ENCODE measurements at places on chromosomes 2 and 18.

DNA sequence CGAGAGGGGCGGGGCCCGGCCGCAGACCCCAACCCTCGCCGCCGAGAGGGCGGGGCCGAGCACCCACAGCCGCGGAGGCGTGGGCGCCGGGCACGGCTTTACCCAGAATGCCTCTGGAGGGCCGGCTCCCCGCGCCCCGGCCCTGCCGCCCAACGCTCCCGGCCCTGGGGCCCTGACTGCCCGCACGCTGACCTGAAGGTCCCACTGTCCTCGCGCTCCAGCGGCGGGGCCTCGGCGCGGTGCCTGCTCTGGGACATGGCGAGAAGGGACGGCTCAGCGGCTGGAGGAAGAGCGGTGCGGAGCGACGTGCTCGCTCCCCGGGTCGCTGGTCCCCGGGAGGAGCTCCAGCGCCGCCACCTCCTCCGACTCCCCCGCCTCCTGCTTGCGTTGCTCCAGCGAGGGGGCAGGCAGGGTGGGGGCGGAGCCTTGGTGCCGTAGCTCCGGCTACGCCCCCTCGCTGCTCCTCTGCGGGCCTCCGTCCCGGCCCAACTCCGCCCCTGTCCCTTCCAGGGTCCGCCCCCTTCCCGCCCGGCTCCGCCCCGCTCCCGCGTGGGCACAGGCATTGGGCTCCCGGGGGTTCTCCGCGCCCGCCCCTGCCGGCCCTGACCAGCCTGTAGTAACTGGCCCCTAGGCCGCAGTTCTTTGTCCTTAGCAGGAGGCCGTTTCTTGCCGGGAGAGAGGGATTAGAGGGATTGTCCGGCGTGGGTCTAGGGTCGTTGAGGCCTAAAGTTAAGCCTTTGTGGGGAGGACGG lies at the start of the genes PJVK and PRKRA:
Gene PJVK, plus strand, starts transcription at position 605 of the 752 bp plus-strand sequence. CDS start 2,032 bp downstream, outside the sequence.
Gene PRKRA, minus strand, starts transcription at position 402 of the 752 bp plus-strand sequence. Its CDS starts 145 bp downstream, at position 257.
- peak; percentile 99 for DNase-seq

DNA sequence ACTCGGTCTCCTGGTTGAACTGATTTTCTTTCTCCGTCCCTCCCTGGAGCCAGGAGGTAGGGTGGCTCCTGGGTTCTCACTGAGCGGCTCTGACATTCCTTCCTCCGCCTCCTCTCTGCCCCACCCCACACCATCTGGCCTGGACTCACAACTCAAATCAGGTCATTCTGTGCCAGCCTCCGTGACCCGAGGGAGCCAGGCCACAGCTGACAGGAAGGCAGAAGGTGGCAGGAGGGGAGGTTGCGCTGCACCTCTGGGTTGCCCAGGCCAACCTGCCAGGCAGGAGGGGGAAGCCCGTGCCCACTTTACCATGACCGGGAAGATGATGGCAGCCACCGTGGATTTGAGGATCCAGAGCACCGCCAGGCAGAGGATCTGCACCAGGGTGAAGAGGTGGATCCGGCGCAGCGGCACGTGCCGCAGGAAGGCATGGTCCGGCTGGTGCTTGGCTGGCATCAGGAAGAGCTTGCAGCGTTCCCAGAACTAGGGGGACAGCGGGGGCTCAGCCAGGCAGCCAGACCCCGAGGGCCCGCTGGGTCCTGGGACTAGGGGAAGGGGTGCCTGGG lies 28.3 kb downstream of the MTHFD2 start:
- DNase-seq: no peak

GRCh38 chr2:13021470-13021957 lies 304.8 kb downstream of the TRIB2 start:
- DNase-seq: no peak

- DNase-seq: no peak
Measured at GRCh38 chr2:235744161-235744560, 250.3 kb downstream of the AGAP1 start.

- DNase-seq: no peak
Measured at GRCh38 chr2:227404585-227405271, 17.0 kb upstream of the SCYGR1 start.

- no peak for DNase-seq
Measured at GRCh38 chr2:111123751-111124150, 3.0 kb downstream of the BCL2L11 start.

DNA sequence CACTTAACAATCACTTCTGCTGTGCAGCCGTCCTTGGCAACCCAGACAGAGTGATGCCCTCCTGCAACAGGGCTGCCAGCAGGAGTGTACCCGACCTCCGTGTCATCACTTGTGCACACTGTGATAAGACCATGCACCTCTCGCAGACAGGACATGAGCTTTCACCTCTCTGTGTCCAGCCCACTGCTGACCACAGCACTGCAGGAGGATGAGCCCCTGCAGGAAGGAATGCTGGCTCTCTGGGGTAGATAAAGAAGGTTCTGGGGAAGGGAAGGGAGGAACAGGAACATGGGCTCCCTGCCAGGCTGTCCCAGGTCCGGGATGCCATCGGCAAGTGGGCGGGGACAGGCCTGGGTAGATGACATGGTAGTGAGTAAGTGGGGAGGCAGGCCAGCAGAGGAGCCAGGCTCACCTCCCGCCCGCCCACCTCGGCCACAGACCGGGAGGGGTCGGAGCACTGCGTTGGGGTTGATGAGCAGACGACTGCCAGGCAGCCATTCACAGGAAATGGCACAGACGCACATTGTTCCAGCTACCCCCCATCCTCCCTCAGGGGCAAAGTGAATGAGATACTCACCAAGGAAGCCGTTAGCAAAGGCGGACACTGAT lies 18.6 kb upstream of the COL6A3 start:
- DNase-seq: no peak

GRCh38 chr2:152646264-152646663 lies 71.0 kb downstream of the PRPF40A start:
- no peak for DNase-seq

DNA sequence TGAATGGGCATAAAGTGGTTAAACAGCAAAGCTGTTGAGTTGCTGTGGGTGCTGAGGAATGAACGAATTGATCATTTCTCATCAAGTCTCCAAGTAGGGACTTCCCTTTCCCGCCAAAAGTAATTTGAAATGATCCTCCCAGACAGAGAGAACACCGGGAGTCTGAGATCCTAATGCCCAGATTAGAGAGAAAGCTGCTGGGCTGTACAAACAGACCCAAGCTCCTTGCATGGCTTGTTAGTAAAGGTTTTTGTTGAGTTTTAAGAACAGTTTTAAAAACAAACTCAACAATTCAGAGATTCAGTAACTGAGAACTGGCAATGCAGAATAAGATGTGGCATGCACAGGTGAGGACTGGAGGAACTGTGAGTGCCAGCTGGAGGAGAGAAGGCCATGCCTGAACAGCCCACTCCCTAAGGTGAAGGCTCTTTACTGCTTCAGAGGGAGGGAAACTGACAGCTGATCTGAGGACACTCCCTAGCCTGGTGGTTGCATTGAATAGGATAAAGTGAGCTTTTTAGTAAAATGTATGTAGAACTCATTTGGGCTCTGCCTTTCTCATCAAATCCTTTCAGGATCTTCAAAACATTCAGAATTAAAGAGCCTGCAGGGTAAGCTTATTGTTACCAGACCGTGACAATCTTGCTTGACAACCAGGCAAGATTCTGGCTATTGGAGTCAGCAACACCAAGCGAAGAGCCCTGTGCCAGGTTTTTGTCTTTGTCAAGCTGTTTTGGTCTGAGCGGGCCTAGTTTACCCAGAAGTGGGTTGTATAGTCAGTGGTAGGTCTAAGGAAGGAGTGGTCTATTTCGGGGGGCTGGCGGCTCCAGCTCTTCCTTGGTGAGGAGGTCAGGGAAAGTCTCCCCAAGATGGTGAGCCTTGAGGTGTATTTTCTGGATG lies 63.2 kb upstream of the IGFBP5 start:
- DNase-seq: no peak

DNA sequence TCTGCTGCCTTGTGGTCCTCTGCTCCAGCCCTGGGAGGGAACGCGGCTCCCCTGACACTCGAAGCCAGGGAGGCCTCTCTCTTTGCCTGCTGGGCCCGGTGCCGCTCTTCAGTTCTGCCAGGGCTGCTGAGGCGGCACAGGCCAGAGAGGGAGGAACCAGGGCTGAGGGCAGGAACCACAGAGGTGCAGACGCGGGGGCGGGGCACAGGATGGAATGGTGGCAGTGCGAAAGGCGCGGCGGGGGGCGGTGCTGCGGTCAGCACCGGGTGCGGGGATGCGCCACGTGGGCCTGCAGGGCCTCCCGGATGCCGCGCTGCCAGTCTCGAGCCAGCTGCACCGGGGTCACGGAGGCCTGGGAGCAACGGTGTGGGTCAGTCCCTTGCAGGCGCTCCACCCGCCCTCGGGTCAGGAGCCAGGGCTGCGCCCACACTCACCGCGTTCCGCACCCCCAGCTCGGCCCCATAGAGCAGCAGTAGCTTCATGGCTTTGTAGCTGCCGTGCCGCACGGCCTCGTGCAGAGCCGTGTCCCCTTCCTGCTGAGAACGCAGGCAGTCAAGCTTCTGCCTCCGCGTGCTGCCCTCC lies 4.4 kb downstream of the ANKRD23 start:
- DNase-seq: no peak

DNA sequence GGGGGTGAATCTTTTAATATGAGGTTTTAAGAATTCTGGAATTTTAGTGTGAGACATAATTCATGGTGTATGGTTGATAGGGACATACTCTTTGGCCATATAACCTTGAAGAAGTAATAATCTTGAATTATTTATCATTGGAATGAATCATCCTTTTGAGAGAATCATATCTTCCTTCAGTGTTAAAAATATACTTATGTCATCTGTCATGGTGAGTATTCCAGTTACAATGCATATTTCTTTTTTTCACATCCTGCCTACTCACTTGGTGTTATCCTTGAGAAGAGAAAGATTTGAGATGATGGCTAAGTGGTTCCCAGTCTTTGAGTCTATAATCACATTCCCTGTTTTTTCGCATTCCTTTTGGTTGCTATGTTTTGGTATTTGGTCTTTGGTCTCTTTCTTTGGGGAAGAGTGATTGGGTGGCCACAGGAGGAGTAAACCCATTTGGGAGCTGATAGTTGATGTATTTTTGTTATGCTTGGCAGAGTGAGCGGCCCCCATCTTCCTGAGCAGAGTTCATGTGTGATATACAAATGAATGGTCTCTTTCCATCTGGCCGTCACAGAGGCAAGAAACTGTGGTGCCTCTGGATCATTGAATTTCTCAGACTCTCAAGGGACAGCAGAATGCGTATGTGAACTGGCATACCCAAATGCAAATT lies 21.6 kb downstream of the ASAP2 start:
- DNase-seq: no peak

DNA sequence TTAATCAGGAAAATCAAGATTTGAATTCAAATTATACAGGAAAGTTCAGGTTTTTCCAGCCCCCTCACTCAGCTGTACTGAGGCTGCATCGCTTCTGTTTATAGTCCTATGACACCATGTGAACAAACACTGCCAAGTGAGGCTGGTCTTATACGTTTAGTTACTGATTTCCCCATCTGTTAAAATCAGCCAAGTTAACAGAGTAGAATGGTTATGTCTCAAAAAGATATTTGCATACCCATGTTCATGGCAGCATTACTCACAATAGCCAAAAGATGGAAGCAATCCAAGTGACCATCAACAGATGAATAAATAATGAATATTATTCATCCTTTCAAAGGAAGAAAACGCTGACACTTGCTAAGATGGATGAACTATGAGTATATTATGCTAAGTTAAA lies 43.8 kb downstream of the REEP1 start:
- DNase-seq: no peak

DNA sequence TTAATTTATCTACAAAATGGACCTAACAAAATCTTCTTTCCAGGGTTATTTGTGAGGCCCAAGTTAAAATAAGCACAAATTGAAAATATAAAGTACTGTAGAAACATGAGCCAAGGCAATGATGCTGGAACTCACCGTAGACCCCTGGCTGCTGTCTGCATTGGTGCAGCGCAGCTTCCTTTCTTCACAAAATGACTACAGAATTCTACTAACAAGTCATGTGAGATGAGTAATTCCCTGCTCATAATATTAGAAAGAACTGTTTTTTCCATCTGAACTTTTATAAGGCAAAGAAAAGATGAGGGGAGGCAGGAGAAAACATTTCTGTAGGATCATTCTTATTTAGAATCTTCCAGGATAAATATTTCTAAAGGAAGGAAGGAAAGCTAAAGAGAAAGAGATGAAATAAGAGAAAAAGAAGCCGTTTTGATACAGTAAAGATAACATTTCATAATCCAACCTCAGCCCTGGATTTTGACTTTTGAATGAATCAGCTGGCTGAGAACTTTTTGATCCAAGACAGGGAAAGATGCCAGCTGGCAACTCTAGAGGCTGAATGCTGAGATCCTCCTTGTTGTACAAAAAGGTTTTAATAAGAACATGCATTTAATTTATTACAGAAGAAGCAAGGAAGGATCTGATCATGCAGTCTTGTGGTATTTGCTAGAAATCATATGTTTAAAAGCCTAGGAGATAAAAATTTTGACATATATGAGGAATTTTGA lies 183.9 kb upstream of the KLHL14 start:
- peak; percentile 4 for DNase-seq

- DNase-seq: peak; percentile 33
Measured at GRCh38 chr2:165864296-165864695, 70.2 kb upstream of the GALNT3 start.

DNA sequence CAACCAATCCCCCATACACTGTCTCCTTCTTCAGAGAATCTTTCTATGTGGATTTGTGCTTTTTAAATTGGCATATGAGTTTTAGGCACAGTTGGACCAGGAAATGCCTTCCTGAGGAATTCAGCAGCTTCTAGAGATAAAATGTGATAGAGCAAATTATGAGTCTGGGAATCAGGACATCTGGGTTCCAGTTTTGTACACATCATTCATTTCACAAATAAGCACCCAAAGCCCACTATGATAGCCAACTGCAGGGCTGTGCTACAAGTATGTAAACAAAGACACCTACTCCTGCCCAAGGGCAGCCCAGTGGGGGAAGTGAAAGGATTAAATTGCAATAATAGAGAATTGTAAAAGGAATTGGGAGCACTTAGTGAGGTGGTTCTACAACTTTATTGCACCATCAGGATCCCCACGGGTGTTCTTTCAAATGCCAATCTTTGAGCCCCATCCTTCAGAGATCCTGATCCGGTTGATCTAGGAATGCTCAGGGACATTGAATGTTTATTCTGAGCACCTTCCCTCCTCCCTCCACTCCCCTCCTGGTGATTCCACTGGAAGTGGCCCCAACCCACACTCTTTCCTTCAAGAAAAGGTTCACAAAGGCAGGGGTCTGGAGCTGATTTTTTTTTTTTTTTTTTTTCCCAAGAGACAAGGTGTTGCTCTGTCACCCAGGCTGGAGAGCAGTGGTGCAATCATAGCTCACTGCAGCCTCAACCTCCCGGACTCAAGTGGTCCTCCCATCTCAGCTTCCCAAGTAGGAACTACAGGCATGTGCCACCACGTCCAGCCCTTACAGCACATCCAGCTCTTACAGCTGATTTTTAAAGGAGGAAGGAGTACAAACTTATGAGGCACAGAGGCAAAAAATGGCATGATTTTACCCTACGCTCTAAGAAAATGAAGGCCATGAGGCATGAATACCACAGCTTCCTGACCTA lies 11.1 kb upstream of the KCMF1 start:
- DNase-seq: no peak

- DNase-seq: no peak
Measured at GRCh38 chr2:12045864-12046291, 299.4 kb downstream of the LPIN1 start.

- no peak for DNase-seq
Measured at GRCh38 chr2:155982135-155982534, 350.4 kb downstream of the NR4A2 start.

GRCh38 chr2:236195726-236196125 lies 27.5 kb upstream of the GBX2 start:
- DNase-seq: no peak

GRCh38 chr2:167986223-167986622 lies 261.2 kb downstream of the STK39 start:
- no peak for DNase-seq
